WTC11 (cell line): ENCODE measurements at places on chromosomes 6 and 20. TPM values are rescaled to one million over a fixed set of nuclear protein-coding genes. Genes with fewer than 3 reads are reported as not detected.

ARMH2 gene
- total RNA-seq = not detected in 3 replicates

GRCh38 chr6:163536770-163537169 lies 122.3 kb downstream of the QKI start:
- no peaks in the 10 kb centered on the region for H3K27me3 ChIP-seq
- no peak for DNase-seq
- no peak overlapping the region for H3K4me3 ChIP-seq

GRCh38 chr6:36873612-36874442 lies 776 bp downstream of the PPIL1 start:
- H3K36me3 ChIP-seq = peaks cover 20% of the 10 kb centered on the region
- H3K27ac ChIP-seq = peak overlapping the region; percentile 48
- DNase-seq = no peak
- H3K4me1 ChIP-seq = peaks cover 19% of the 10 kb centered on the region

DNA sequence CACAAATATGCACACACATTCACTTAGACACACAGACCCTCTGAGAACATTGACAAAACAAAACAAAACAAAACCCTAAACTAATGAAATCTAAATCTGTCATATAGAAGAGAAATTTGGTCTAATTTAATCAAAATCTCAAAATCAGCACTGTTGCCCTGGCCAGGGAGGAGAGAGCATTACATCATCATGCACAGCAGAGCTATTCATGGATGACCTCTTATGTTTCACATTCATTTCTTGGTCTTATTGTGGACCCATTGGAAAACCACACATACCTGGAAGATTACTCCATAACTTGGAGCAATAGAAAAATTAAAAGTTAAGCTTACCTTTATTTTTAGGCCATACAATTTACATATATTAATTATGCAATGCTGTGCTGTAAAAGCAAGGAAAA lies 1223.6 kb upstream of the GJE1 start:
- H3K27ac ChIP-seq = no peak overlapping the region; the same call in 1 of the 2 replicates
- peaks cover 8% of the 10 kb centered on the region for H3K36me3 ChIP-seq
- H3K4me3 ChIP-seq = no peak overlapping the region

GRCh38 chr6:35342258-35343091 lies at the start of gene PPARD:
Gene PPARD, plus strand, starts transcription at chr6:35342558. Its CDS starts 68,530 bp downstream, at chr6:35411088.
- H3K27ac ChIP-seq = peak within 1 kb of the TSS; percentile 87
- no peaks in the 10 kb centered on the region; the same call in 1 of the 2 replicates for H3K36me3 ChIP-seq

DNA sequence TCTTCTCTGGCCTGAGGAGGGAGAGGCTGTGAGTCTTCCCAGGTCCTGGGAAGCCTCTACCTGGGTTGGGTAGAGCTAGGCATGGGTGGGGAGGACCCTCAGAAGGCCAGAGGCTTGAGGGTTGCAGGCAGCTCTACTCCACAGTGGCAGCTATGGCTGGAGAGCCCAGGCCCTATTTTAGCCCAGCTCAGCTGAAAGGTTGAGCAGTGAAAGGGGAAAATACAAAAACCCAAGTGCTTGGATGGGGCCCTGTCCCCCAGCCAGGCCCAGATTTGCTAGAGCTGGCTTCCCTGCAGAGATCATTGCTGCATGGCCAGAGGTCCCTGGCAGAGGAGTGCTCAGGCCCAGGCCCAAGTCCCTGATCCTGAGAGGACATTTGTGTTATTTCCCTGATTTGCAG lies 45.7 kb downstream of the SUN5 start:
- no peak overlapping the region for H3K4me3 ChIP-seq
- no peak for DNase-seq
- H3K4me1 ChIP-seq = peaks cover 6% of the 10 kb centered on the region
- H3K27ac ChIP-seq = no peak overlapping the region
- peaks cover 14% of the 10 kb centered on the region for H3K36me3 ChIP-seq
- H3K27me3 ChIP-seq = peaks cover 27% of the 10 kb centered on the region
